Activated CD4-positive, alpha-beta T cell treated with anti-CD3 and anti-CD28 coated beads for 24 hours (primary cell): ENCODE measurements at places on chromosomes 12 and 14.

DNA sequence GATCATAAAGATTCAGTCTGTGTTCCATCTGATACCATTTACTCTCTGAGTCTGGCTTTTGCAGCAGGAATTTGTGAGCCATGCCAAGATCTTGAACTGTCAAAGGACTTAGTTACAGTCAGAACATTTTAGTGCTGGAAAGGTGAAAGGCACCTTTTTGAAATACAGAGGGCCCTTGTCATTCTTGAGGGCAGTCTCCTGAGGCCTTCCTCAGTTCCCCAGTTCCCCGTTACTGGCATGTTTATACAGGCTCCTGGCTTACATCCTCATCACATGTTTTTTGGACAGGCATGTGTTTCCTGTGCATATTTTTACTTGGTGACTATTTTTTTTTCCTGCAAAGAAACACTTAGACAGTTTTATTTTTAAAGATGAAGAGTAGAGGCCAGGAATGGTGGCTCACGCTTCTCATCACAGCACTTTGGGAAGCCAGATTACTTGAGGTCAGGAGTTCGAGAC, 21.0 kb downstream of the CFAP54 start:
- no peak for DNase-seq

- DNase-seq: no peak
Measured at GRCh38 chr12:99954724-99955123, 30.0 kb downstream of the ANKS1B start.

- no peak for DNase-seq
Measured at GRCh38 chr14:23102801-23103200, 2.0 kb downstream of the CIROP start.

GRCh38 chr12:54159140-54159539, 29.6 kb downstream of the SMUG1 start:
- peak; percentile 6 for DNase-seq

DNA sequence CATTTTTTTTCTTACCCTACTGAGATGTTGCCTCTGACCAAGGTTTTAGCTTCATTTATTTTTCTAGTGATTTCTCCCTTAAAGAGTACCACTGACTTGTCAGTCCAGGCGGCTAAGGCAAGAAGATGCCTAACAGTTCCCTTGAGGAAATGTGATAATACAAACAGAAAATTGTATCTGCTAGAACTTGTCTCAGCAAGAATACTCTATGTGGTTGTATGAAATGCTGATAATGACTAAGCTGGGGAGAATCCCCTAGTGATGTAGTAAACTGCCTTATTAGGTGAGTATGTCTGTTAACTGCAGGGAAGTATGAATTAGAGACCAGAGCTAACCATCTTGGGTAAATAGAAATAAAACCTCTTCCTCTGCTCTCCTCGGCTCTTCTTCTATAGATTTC, 6.7 kb downstream of the C12orf54 start:
- no peak for DNase-seq

GRCh38 chr12:122643207-122643805, 59.9 kb downstream of the HCAR2 start:
- no peak for DNase-seq

GRCh38 chr14:24938593-24938992, 111.4 kb downstream of the STXBP6 start:
- no peak for DNase-seq

DNA sequence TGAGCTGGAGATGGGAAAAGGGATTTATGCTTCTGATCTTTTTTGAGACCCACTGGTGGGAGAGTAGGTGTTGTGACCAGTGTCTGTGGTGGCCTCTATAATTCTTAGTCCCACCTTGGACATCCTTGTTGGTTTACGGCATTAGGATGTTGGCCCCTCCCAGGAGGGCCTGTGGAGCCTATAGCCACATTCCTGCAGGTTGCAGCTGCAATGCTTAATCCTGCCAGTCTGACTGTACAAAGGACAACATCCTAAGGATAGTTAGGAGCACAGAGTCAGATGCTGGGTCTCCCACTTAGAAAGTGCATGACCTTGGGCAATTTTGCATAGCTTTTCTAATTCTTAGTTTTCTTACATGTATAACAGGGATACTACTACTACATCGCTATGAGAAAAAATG, 150.9 kb upstream of the SLC38A2 start:
- DNase-seq: no peak

GRCh38 chr12:38921025-38921677, 15.8 kb upstream of the CPNE8 start:
- peak; percentile 10 for DNase-seq

- DNase-seq: no peak
Measured at GRCh38 chr12:89999699-90000505, 291.3 kb upstream of the ATP2B1 start.

GRCh38 chr14:100362311-100362927, 39.3 kb downstream of the SLC25A47 start:
- DNase-seq: no peak

- DNase-seq: no peak
Measured at GRCh38 chr14:46250113-46250703, 401.4 kb downstream of the RPL10L start.

DNA sequence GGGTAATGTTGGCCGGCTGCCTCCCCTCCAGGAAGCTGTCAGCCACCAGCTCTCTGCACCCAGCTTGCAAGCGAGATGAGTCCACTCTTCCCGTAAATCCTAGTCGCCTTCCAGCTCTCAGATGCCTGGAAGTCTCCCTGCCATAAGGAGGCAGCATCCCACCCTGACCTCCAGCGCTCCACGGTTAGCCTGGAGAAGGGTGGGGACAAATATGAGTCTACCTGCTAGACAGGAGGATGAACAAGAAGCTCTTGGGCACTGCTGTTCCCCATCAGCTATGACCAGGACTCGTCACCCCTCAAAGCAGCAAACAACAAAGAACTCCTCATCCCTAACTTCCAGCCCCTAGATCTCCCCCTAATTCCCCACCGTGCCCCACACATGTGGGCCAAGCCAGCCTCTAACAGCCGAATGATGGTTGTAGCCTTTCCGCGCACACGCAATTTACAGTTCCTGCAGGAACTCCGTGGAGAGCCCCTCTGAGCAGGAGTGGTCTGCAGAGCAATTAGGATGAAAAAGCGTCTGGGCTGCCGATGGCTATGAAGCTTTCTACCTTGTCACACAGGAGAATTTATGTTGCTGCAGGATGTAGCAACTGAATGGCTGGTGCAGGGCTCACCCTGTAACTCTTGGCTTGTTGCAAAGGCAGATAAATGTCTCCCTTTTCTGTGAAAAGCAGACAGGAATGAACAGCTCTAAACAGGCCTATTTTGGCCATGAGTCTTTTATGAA, 181.4 kb downstream of the GLT1D1 start:
- DNase-seq: no peak

DNA sequence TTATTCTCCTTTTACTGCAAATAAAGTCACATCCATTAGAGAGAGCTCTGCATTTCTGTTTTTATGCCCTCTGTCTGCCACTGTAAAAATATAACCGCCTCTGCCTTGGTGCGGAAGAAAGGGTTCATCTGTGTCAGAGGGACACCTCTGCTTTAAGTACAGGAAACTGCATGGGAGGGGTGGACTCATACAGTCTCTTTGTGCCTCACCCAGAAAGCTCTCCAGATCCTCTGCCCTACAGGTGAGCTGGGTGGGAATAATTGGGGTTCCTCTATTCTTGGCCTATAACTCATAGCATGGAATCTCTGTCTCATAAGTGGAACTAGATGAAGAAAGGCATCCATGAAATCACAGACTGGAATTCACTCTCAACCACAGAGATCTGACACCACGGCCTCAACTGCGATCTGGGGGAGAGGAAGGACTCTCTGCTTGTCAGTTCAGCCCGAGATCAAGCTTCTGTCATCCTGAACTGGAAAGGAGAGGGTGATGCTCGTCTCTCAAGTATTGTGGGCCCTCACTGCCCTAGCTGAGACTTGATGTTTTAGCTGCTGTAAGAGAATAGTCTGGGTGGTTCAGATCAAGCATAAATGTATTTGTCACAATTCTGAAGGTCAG, 702.3 kb downstream of the TMEM121 start:
- DNase-seq: no peak

- peak; percentile 59 for DNase-seq
Measured at GRCh38 chr14:104137297-104138097, 890 bp upstream of the KIF26A start.

DNA sequence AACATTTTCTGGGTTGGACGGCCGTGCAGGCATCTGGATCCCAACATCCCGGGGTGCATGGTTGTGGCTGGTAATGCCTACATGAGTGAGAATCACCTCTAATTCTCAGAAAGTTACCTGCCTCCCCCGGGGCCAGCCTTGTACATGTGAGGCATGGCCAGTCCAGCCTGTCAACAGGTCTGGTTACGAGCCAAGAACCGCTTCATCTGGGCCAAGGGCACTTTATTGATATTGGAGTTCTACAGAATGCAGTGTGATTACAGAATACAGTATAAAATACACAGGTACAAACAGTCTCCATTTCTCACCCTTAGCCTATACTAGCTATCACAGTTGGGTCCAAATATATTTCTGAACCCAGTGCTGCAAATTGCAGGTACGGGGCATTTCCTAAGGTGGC, 84.9 kb upstream of the EVL start:
- DNase-seq: no peak

- no peak for DNase-seq
Measured at GRCh38 chr14:35999294-35999693, 173.2 kb downstream of the BRMS1L start.

DNA sequence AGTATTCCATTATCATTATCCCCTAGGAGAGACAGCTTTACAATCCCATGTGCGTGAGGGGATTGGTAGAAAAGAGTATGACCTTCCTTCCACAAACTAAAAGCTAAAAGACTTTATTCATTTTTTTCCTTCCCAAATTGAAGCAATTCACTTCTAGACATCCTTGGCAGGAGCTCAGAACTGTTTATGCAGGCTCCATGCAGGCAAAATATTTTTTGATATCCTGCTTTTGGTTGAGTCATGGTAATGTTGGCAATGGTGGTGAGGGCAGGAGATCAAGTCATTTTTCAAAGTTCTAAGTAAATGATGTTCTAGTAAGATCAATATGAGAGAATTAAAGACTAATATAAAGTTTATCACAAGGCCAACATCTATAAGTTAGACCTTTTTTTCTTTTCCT, 1.3 kb upstream of the PLEKHG7 start:
- no peak for DNase-seq

- DNase-seq: no peak
Measured at GRCh38 chr14:82313889-82314288, 780.2 kb upstream of the SEL1L start.

DNA sequence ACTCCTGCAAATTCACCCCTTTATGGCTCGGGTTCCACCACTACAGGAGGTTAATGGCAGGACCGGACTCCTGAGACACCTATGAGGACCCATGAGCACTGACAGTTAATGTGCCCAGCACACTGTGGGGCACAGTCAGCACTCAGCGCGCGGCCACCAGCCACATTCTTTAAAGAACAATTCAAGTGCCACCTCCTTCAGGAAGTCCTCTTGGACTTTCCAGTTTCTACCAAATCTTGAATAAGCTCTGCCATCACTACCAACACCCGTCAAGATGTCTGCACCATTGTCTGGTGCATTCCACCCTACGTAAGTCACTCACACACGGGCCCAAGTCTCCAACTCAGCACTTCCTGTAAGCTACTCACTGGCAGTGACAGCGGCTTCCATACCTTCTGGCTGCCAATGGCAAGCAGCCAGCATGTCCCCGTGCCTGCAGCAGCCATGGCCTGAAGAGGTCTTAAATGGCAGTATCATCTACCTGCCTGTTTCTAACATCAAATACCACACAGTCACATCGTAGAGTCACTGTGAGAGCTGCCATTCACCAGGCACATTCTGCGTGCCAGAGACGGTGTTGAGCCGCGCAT, 48.5 kb downstream of the CDC42BPB start:
- DNase-seq: no peak

DNA sequence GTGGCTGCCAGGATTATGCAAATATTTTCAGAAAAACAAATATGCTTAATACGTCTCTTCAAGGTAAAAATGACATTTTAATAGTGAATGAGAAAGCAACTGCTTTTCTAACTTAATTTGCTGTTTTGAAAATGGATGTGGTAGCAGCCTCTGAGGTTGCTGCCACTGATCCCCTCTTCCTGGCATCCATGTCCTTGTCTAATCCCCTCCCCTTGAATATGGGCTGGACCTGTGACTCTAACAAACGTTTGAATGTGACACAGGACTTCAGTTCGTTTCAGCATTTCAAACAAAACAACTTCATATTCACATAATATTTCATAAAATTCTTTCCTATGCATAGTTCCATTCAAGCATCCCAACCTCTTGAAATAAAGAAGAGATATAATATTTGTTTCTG, 64.2 kb upstream of the SLC38A2 start:
- DNase-seq: no peak

DNA sequence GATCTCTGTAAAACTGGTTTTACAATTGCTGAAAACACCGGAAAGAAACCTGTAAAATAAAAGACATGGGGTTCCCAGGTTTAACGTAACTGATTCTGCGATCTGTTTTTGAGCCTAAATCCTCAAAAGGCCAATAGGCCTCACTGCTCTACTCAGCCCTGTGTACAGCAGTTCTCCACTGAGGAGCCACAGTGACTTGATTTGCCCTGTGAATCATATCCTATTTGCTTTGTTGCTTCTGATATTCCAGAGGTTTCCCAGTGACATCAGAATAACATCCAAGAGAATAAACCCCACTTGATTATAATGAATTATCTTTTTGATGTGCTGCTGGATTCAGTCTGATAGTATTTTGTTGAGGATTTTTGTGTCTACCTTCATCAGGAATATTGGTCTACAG, 27.5 kb downstream of the MDM1 start:
- no peak for DNase-seq

- DNase-seq: no peak
Measured at GRCh38 chr14:61226015-61226654, 55.0 kb downstream of the TMEM30B start.

- no peak for DNase-seq
Measured at GRCh38 chr12:56884421-56884820, 49.8 kb downstream of the SDR9C7 start.

GRCh38 chr12:13288937-13289652, 92.6 kb downstream of the EMP1 start:
- no peak for DNase-seq

GRCh38 chr14:57714487-57714931, 151.4 kb downstream of the SLC35F4 start:
- DNase-seq: no peak

DNA sequence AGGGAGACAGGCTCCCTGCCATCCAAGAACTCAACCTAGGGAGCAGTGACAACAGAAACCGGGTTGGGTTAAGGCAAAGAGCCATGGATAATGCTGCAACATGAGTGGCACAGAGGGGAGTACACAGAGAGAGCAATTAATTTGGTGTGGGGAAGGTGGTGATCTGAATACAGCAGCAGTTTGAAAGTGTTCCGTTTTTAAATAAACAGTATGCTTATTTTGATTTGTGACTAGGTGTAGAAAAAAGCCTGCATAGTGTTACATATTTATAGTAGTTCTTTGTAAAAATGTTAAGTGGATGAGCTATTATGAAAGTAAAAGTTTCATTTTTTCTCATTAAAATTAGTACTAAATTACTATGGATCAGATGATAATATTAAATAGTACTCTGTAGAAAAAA, 8.7 kb downstream of the AKAP5 start:
- no peak for DNase-seq

DNA sequence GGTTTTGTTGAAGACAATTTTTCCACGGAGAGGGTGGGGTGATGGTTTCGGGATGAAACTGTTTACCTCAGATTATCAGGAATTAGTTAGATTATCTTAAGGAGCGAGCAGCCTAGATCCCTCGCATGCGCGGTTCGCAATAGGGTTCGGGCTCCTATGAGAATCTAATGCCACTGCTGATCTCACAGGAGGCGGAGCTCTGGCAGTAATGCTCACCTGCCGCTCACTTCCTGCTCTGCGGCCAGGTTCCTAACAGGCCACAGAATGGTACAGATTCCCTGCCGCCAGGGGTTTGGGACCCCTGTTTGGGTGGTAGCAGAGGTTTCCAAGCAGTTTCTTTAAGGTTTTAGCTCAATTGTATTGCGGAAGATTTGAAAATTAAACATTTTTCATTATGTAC, 439.8 kb upstream of the OR4E1 start:
- DNase-seq: no peak
